ENCODE measurements at places on chromosomes 7 and 10. TPM values are rescaled to one million over a fixed set of nuclear protein-coding genes. Genes with fewer than 3 reads are reported as not detected.

GRCh38 chr10:118374404-118374803, 32.3 kb upstream of the FAM204A start:
- no peak for DNase-seq

- DNase-seq, result no peak
Observed at GRCh38 chr10:50480054-50481007, 143.4 kb downstream of the SGMS1 start.

DNA sequence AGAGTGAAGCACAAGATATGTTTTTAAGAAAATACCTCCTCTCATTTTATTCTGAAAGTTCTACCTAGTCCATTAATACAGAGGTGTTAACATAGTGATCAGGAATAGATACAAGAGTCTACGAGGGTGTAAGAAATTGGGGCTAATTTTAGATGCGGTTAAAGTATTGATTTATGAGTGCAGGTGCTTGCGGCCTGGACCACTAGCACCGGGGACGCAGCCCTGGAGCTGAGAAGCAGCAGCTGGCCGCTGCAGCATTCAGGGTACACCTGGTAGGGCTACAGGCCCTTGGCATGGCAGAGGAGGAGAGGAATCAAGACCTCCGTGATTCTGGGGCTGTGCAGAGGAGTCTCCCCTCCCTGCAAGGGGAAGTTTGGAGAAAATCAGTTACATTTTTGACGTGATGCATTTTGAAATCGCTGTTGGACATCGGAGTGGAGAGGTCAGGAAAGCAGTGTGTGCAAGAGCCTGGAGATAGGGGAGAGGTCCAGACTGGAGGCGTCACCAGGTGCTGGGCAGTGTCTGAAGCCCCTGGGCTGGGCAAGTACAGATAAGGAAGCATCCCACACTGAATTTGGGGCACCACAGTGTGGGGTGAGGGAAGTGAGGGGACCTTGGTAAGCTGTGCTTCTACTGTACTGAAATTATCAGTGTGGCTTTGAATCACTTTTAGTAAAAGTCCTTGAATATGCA, 112.3 kb downstream of the VWC2 start:
- DNase-seq, result no peak

DNA sequence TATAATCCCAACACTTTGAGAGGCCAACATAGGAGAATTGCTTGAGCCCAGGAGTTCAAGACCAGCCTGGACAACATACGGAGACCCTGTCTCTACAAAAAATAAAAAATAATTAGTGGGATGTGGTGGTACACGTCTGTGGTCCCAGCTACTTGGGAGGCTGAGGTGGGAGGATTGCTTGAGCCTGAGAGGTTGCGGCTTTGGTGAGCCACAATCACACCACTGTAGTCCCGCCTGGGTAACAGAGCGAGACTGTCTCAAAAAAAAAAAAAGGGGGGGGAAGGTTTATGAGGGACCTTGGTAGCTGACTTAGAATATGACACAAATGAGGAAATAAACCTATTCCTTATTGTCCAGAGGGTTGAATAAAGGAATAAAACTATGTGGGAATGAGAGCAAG, 30.8 kb downstream of the SCD start:
- no peak for DNase-seq

GRCh38 chr7:38736138-38736537, 105.0 kb upstream of the AMPH start:
- DNase-seq, result no peak

Gene ZNF425
- polyA plus RNA-seq, result 6.5 TPM

Gene CREB5
- 15.8 TPM for polyA plus RNA-seq

Gene RASA4B
- polyA plus RNA-seq, result 8.4 TPM

Gene HIP1
- polyA plus RNA-seq, result 31.3 TPM

All from renal cortex interstitium (tissue), 15 donors.